ENCODE measurements at places on chromosomes 11 and 22.

GRCh38 chr22:24134090-24134846 lies 47.0 kb upstream of the SUSD2 start:
- no peak for DNase-seq

- no peak for DNase-seq
These were observed 4.9 kb downstream of the NDUFC2 start for GRCh38 chr11:78074756-78075155.

GRCh38 chr11:133052537-133052936 lies 479.8 kb downstream of the OPCML start:
- DNase-seq: no peak

DNA sequence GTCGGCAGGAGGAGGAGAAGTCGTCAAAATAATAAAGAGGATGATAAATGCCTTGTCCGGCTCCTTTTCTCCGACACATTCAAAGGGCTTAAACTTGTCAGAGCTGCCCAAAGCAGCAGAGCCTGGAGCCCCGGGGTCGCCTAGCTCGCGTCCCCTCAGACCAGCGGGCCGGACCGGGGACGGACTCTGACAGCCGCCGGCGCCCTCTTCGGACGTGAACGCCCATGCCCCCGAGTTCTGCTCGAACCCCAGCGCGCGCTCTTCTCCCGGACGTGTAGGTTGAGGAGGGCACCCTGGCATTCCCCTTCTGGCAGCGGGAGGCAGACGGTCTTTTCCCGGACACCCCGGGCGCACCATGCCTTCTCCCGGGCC lies 999 bp downstream of the FGF3 start:
- DNase-seq: no peak

GRCh38 chr11:102864724-102865123 lies 10.1 kb downstream of the MMP12 start:
- no peak for DNase-seq

DNA sequence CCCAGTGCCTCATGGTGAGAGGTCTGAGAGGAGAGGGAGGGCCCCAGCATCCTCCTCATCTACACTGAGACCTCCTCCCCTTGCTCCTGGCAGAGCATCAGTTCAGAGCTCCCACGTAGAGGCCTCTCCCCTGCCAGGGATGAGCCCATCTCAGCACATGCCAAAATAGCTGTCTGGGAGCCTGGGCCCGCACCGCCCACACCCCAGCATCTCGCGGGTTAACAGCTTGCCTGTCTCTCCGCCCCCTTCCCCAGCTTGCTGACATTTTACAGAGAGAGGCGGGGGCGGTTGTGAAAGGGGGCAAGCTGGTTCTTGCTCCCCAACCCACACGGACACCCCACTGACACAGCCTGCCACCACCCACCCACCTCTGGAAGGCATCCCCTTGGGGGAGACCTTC lies 6.4 kb downstream of the DGKZ start:
- no peak for DNase-seq

DNA sequence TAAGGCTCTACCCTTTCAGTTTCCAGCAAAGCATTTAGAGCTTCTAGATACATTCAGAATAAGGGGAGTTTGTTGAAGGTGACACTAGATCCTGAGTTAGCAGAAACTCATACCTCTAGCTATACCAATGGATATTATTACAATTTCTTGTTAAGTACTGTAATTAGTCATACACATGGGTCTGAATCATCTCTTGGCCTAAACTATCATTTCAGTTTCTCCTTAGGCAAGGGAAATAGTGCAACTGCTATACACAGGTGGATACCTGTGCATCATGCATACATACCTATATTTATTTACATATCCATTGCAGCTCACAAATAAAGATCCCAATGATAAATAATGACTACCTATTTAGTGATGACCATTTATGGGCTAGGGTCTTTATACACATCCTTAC lies 45.1 kb upstream of the PAX6 start:
- DNase-seq: no peak

DNA sequence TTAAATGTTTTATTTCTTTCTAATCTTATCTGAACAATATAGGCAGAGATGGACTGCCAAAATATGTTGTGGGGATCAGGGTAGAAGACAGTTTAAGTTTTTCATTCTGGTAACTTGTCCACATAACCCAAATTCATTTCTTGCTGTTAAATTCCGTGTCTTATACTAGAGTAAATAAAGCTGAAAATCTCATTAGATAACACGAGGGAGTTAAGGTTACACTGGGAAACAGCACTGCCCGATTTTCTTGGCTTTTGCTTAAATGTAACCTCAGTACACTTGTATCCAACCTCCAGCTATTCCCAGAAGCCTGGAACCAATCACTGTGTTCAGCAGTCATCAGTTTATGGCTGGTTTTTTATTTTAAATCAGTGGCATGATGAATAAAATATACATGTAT lies 48.2 kb downstream of the MICAL3 start:
- no peak for DNase-seq

DNA sequence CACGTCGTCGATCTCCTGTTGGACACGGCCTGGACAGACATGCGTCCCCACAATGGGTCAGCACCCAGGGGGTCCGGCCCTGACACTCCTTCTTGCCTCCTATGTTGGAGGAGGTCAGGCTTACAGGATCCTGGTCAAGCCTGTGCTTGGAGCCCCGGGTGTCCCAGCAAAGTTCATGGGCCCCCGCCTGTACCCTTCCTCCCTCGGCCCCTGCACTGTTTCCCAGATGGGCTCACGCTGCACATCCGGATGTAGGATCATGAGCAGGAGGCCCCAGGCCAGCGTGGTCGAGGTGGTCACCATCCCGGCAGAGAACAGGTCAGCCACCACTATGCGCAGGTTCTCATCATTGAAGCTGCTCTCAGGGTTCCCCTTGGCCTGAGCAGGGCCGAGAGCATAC lies 3.0 kb downstream of the CYP2D6 start:
- no peak for DNase-seq

All from fibroblast of skin of left quadriceps (primary cell).